Activated naive CD4-positive, alpha-beta T cell treated with anti-CD3 and anti-CD28 coated beads for 36 hours (primary cell): ENCODE measurements at places on chromosomes 3 and 15.

GRCh38 chr3:169058681-169059080, 604.8 kb downstream of the MECOM start:
- no peaks in the 10 kb centered on the region for H3K4me1 ChIP-seq
- H3K4me3 ChIP-seq: no peak overlapping the region
- no peaks in the 10 kb centered on the region for H3K36me3 ChIP-seq
- no peak overlapping the region for H3K27ac ChIP-seq
- DNase-seq: no peak
- H3K27me3 ChIP-seq: no peaks in the 10 kb centered on the region

DNA sequence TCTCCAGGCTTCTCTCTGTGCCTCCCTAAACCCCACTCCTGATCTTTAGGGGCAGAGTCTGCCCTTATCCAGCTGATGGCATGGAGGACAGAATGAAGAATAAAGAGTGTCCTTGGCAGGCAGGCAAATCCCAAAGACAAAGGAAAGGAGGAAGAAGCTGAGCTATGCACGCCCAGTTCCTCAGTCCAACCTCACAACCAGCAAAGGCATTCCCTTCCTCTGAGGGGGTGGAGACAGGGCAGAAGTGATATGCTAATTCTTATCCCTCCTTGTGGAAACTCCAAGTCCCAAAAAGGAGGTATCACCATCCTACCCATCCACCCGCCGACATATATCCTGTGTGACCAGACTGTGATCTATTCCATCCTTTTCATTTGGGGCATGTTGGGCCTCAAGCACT, 10.5 kb upstream of the CCDC54 start:
- H3K27me3 ChIP-seq: peaks cover 10% of the 10 kb centered on the region
- no peak for DNase-seq
- H3K27ac ChIP-seq: no peak overlapping the region
- H3K4me1 ChIP-seq: peaks cover 5% of the 10 kb centered on the region
- no peak overlapping the region for H3K4me3 ChIP-seq

- peaks cover 8% of the 10 kb centered on the region for H3K36me3 ChIP-seq
- H3K27ac ChIP-seq: no peak overlapping the region
- no peaks in the 10 kb centered on the region for H3K4me1 ChIP-seq
- H3K4me3 ChIP-seq: no peak overlapping the region
Measured at GRCh38 chr3:172289583-172289982, 158.7 kb downstream of the GHSR start.

DNA sequence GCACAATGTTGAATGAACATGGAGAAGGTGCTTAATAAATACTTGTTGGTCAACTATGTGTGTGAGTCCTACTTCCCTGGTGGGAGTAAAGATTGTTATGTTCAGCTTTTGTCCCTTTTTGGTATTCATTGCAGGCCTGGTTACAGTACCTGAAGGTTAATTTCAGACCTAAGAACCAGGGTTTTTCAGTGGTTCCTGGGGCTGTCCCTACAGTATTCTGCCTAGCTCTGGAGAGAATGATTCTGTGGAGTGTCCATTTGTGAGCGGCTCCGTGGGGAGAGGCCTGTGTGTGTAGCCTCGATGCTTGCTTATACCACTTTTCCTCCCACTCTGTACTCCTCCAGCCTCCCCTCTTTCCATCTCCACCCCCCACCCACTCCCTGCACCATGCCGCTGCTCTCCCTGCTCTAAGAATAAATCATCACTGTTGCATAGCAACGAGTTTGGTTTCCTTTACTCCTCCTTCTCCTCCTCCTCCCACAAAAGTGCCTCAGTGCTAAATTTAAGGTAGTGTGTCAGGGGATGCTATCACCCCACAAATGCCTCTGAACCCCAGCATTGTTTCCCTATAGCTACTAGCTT, 150.6 kb upstream of the ROPN1 start:
- no peak for DNase-seq
- H3K27ac ChIP-seq: no peak overlapping the region
- H3K4me3 ChIP-seq: no peak overlapping the region
- no peaks in the 10 kb centered on the region for H3K36me3 ChIP-seq

- peak overlapping the region; percentile 62 for H3K27ac ChIP-seq
- H3K4me1 ChIP-seq: peaks cover 61% of the 10 kb centered on the region
- H3K36me3 ChIP-seq: peaks cover 4% of the 10 kb centered on the region
- peak; percentile 16 for DNase-seq
Measured at GRCh38 chr3:18656866-18657265, 231.7 kb upstream of the SATB1 start.

GRCh38 chr3:99706410-99706809, 68.0 kb downstream of the COL8A1 start:
- H3K36me3 ChIP-seq: no peaks in the 10 kb centered on the region
- no peak overlapping the region for H3K27ac ChIP-seq
- no peaks in the 10 kb centered on the region for H3K4me1 ChIP-seq
- DNase-seq: no peak
- H3K27me3 ChIP-seq: peaks cover 2% of the 10 kb centered on the region
- H3K4me3 ChIP-seq: no peak overlapping the region

DNA sequence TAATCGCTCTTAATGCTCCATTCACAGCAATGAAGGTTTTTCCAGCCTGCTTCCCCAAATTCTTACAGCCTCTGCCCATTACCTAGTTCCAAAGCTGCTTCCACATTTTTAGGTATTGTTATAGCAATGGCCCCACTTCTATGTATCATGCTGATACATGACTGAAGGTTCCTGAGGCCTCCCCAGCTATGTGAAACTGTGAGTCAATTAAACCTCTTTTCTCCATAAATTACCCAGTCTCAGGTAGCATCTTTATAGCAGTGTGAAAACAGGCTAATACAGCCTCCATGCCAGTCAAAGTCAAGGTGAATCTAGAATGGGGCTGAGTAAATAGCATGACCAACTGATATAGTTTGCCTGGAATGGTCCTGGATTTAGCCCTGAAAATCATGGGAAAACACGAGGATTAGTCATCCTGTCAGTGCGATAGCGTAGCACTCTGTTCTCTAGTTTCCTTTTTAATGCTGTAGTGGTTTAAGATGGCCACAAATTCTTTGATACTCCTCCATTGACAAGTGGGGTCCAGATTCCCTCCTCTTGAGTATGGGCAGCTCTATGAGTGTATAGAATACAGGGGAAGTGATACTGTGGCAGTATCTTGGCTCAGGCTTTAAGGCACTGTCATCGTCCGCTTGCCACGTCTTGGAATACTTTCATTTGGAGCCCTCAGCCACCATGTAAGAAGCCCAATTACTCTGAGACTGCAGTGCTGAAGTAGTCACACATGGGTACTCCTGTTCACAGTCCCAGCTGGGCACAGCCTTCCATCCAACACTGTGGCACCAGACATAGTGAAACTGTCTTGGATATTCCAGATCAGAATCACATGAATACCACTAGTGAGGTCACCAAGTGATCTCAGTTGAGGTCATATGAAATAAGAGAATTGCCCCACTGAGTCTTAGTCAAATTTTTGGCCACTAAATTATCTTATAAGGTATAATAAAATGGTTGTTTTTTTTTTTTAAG, 94.0 kb upstream of the PLCL2 start:
- DNase-seq: no peak
- H3K4me3 ChIP-seq: no peak overlapping the region
- H3K27ac ChIP-seq: no peak overlapping the region
- peaks cover 12% of the 10 kb centered on the region for H3K4me1 ChIP-seq
- H3K36me3 ChIP-seq: no peaks in the 10 kb centered on the region

DNA sequence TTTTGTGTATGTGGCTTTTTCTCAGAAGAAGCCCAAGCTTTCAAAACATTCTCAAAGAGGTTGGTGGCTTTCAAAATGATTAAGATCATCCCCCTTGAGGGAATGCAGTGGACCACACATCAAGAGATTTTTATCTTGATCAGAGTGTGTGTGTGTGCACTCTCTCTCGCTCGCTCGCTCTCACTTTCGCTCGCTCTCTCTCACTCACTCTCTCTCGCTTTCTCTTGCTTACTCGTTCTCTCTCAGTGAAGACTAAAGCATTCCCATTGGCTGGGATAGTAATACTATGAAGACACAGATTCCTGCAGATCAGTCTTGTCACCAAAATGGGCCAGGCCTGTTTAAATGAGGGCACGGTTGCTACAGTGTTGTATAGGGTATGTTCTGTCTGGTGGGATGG, 365.7 kb downstream of the EDEM1 start:
- no peak overlapping the region for H3K27ac ChIP-seq
- H3K36me3 ChIP-seq: no peaks in the 10 kb centered on the region
- H3K4me3 ChIP-seq: no peak overlapping the region
- no peaks in the 10 kb centered on the region for H3K27me3 ChIP-seq

- H3K4me3 ChIP-seq: no peak overlapping the region
Measured at GRCh38 chr3:89000886-89001285, 106.5 kb upstream of the EPHA3 start.
